ENCODE measurements at places on chromosomes 5 and 9. TPM values are rescaled to one million over a fixed set of nuclear protein-coding genes. Genes with fewer than 3 reads are reported as not detected.

The CERT1 gene
- 39.5 TPM for total RNA-seq

The ADAMTS13 gene
- total RNA-seq = 0.67 TPM

The SEMA6A gene
- not detected for total RNA-seq

The SLC36A2 gene
- total RNA-seq = not detected

The LIX1 gene
- not detected for total RNA-seq

The SPINK6 gene
- not detected for total RNA-seq

GRCh38 chr9:108612513-108612912 lies 243.3 kb downstream of the ACTL7B start:
- no peak for DNase-seq

GRCh38 chr9:138037140-138037539 lies 159.6 kb downstream of the CACNA1B start:
- DNase-seq = no peak

GRCh38 chr5:171481571-171482433 lies 62.4 kb downstream of the FGF18 start:
- no peak for DNase-seq

GRCh38 chr9:135410831-135411473 lies 68.6 kb upstream of the PPP1R26 start:
- DNase-seq = no peak
